Stomach (tissue), 19 donors: ENCODE measurements at places on chromosomes 7 and 10. TPM values are rescaled to one million over a fixed set of nuclear protein-coding genes. Genes with fewer than 3 reads are reported as not detected.
A peak's percentile ranks its signal among the peaks of the same experiment; 100 is the strongest.

DNA sequence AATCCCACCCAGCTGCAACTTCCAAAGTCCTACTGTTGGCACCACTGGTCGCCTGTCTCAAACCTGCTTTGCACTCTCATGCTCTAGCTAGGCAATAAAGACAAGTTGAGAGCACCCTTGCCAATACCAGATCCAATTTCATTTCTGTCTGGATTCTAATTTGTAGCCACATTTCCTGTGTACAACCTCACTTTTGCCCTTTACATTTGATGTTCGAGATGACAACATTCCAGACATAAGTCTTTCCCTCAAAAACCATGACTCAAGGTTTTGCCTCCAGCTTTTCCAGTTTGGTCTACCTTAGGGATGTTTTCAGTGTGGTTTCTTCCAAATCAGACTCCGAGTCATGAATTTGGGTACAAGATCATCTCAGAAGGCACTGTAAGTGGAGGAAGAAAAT is 309.0 kb downstream of the GPAM start:
- no peak for DNase-seq

SLC26A5 gene
- 4.6 TPM for total RNA-seq

DNA sequence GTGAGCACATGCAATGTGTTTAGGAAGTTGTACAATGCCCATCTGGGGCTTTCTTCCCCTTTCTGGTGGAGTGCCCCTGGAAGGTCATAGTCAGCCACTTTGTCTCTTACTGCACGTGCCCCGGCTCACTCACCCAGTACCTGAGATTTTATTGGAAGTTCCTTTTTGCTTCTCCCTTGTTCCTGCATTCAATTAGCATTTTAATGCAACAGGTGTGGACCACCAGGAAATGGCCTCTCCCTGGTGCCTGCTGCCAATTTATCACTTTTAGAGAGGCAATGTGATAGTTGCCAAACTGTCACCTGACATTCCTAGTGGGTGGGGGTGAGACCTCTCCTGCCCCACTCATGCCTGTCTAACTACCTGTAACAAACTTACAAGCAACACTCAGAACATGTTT is 293.4 kb upstream of the DKK1 start:
- DNase-seq, result no peak

DNA sequence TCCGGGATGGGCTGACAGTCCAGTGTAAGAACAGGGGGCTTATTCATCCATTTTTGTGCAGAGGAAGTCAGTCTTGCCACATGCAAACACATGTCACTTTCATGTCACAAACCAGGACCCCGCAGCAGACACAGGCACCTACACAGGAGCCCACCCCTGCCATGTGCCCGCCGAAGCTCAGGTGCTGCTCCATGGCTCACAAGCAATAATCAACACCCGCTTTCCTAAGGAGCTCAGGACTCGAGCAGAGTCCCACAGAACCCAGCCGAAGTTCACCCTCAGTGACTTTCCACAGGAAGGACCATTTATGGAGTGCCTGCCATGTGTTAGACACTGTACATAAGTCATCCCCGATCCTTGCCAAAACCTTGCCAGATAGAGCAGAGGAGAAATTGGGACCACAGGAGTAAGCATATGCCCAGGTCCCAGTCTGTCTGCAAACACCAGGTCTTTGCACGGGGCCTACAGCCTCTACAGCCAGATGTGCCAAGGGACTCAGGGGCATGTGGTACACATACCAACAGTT is 99.4 kb downstream of the EBF3 start:
- DNase-seq, result peak; percentile 33

DNA sequence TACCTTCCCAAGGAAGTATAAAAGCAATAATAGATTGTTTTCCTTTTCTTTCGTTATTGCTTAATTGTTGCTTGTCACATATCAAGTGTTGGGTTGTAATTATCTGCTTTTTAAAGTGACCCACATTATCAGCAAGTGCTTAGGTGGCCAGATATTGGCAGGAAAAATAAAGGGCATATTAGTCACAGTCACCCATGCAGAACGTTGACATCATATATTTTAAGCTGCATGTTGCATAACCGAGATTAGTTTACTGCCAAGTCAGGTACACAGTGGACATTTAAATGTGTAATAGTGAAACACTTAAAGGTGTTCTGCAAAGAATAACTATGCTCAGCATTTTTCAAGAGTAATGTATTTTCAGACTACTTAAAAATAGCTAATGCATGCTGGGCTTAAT is 11.4 kb downstream of the NEBL start:
- peak; percentile 62 for DNase-seq

DNA sequence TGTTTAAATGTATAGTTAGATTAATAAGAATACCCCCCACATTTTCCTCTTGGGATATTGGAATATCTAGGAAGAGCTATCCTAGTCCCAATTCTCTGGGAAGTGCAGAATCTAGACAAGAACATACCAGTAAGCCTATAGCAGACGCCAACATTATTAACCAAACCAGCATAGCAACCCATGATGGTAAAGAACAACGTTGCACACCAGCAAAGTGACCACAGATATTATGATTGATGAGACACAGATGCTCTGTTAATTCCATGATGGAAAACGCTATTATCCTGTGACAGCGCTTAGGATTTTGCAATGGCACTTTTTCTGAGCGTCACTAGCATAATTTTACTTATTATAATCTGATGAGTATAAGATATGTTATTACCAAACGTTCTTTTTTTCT is 603.1 kb upstream of the PCDH15 start:
- no peak for DNase-seq

GRCh38 chr7:953547-954327 is 743 bp downstream of the ADAP1 start:
- peak; percentile 87 for DNase-seq

ST8SIA6 gene
- 3.7 TPM for total RNA-seq

NCF1 gene
- 1.2 TPM for total RNA-seq

GRCh38 chr10:35335133-35336083 is 901 bp upstream of the CCNY start:
- no peak for DNase-seq

RNF32 gene
- total RNA-seq, result 1.2 TPM

GRCh38 chr7:98265841-98266271 is 13.8 kb upstream of the TECPR1 start:
- no peak for DNase-seq

DNA sequence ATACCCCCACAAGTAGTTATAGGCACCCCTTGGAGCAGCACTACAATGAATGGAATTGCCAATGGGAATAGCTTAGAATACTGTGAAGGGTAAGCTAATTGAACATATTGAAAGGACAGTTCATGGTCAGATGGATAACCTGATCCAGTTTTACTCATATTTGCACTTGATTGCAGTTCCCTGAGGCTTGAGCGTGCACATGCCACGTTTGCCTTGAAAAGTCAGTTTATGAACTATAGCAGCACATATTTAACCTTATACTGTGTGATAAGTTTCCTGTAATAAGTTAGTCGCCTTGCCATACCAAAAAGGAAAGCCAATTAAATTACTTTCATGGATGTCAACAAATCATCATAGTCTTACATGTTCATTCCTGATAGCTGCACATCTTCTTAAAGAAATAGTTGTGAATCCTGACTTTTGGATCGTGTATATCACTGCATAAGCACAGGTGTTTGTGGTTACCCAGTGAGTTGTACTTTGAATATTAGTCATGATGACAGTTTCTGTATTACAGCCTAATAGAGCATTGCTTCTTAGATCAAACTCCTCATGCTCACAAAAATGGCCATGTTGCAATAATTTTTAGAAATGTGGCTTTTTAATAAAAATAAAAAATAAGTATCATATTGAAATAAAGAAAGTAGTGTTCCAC is 21.6 kb downstream of the DNTT start:
- no peak for DNase-seq

DNA sequence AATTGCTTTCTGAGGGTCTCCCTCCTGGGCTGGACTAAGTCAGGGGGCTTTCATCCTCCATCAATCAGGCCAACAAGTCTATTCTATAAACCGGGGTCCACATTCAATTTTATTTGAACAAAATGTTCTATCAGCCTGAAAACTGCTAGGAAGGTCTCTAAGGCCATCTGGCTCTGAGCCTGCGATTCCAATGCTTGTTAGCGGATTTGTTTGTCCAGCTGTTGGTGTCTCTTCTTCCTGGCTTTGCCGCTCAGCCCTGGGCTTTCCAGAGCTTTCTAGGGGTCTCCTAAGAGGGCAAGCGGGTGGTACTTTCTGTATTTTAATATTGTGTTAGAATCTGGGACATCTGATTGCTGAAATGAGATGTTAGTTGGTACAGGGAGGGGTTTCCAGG is 136.7 kb downstream of the VIPR2 start:
- no peak for DNase-seq

DNA sequence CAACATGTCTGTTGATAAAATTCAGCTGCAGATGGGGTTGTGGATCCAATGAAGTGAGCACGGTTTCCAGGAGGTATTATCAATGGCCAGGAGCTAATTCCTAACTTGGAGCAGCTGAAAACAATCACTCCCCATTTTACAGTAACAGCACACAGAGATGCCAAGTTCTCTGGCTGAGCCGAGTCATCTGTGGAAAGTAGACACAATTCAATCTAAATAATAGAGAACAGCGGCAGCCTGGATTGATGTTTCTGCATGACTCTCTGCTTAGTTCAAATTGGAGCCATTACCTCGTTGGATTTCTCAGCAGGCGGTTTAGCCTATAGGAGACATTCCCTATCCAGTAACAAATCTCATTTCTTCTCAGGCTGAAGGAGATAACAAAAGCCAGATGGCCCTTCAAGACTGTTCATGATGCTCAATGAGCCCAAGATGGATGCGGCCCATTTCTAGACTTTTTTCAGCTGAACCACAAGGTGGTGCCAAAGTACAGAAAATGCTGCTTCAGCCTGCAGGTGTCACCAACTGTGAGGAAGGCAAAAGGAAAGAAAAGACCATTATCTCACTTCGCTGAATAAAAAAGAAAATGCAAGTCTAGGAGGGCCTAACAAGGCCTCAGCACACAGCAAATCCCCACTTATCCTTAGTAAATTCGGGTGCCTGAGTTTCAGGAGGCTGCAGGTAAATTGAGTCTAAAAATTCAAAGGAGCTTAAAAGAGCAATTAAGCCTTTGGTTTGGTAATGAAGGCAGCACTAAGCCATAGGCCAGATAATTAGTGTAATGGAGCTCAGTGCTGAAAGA is 83.7 kb downstream of the SLC16A9 start:
- DNase-seq, result peak; percentile 94

GRCh38 chr7:88806280-88807037 is 10.9 kb upstream of the TEX47 start:
- no peak for DNase-seq

DNA sequence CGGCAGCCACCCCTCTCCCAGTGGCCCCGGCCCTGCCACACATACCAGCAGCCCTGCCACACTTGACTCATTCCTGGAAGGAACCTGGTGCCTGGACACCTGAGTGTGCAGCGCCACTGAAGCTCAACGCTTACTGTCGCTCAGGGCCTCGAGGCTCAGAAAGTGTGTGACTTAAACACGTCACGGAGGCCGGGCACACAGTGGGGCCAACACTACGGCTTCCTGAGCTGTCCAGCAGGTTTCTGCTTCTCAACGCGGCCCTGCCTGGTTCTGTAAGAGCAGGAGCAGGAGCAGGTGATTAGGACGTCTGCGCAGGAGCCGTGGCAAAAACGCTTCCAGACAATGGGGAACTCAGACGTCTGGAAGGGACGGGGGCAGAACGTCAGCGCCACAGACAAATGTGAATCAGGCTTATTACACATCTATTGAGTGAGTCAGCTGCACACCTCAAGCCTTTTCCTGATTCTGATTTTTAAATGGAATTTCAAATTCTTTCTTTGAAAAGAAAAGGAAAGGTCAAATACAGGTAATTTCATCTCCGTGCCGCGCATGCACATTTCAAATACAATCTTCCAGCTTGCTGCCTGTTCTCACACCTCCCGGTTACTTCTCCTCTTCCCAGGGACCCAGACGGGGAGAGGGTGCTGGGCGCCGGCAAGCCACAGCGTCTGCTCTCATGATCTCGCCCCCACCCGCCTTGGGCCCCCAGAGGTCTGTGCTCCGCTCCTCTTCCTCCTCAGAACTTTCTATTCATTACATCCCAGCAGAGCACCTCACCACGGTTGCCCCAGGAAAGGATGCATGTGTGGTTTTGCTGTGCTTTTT is 66.6 kb downstream of the ADARB2 start:
- no peak for DNase-seq

DNA sequence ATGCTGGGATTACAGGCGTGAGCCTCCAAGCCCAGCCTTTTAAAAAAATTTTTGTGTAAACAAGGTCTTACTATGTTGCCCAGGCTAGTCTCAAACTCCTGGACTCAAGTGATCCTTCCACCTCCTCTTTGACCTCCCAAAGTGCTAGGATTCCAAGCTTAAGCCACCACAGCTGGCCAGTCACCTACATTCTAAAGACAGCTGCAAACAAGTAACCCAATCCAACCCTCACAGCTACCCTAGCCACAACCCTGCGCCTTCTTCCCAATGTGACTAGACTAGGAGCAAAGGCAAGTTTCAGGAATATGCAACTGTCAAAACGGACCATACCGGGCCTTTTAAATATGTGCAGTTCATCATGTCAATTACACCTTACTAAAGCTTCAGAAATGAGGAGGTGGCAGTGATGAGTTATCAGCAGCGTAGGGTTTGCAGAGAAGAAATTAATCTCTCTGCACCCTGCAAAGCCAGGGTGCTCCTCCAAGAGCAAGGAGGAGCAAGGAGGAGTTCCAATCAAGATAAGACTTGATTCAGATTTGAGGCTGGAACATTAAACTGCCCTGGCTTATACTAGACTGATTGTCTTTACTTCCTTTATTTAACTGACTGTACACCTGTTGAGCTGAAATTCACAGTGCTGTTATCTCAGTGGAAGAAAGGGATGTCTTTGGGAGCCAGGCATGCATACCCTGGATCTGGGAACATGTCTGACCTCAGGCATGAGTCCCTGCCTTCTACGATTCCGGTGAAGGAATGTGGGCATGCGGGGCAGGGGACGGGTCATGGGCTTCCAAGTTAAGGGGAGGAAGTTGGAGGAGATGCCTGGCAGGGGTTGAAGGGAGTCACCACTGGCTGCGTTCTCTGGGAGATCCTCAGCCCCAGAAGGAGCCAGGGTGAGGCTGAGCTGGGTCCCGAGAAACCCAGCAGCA is 15.5 kb upstream of the TMEM120A start:
- no peak for DNase-seq

GRCh38 chr10:7857262-7857661 is 39.0 kb downstream of the TAF3 start:
- DNase-seq, result peak; percentile 39

DNA sequence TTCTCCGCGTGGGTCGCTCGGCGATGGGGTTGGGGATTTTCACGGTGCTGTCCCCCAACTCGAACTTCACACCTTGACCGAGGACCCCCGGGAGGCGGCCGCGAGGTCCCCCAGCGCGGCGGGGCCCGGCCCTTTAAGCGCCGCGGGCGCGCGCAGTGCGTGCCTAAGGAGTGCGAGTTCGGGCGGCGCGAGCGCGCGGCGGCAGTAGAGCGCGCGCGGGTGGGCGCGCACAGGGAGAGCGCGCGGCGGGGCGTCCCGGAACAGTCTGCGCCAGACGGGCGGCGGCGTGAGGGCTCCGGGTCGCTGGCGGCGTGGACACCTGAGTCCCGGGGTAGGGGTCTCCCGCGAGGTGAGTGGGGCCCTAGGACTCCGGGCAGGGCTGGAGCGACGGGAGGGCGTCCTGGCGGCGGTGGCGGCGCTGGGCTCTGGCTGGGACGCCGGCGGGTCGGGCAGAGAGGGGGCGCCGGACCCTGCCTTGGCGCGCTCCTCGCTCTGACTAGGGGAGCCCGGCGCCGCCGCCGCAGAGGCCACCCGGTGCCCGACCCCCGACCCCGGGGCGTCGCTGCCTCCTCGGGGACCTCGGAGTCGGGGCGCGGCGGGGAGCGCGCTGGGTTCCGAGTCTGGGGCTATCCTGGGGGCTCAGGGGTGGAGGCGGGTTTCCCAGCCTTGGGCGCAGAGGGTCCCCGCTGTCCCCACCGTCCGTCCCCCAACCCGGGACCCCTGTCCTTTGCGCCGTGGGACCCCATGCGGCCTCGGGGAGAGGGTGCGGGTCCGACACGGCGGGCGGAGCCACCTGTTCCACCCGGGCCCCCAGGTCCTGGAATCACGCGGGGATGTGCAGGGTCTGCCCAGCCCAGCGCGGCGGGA is at the start of gene PROSER2:
PROSER2 (plus strand) TSS at position 235 of the 867 bp plus-strand sequence. CDS start 28,722 bp downstream, outside the sequence.
- peak; percentile 72 for DNase-seq
